ENCODE measurements at places on chromosomes 12 and 14.

- no peak for DNase-seq
These were observed 1788.7 kb upstream of the FLRT2 start for GRCh38 chr14:83741269-83741668.

DNA sequence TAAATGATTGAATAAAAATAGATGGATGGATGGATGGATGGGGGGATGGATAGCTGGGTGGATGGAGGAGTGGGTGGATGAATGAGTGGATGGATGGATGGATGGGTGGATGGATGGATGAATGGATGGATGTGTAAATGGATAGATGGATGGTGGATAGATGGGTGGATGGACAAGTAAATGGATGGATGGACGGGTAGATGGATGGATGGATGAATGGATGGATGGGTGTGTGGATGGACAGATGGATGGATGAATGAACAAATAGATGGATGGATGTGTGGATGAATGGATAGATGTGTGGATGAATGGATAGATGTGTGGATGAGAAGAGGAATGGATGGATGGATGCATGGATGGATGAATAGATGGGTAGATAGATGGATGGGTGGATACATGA is 490.8 kb downstream of the VRK1 start:
- DNase-seq: no peak

- DNase-seq: no peak
These were observed 8.5 kb downstream of the VASH1 start for GRCh38 chr14:76769636-76770292.

GRCh38 chr14:40870252-40870651 is 736.4 kb upstream of the LRFN5 start:
- no peak for DNase-seq

DNA sequence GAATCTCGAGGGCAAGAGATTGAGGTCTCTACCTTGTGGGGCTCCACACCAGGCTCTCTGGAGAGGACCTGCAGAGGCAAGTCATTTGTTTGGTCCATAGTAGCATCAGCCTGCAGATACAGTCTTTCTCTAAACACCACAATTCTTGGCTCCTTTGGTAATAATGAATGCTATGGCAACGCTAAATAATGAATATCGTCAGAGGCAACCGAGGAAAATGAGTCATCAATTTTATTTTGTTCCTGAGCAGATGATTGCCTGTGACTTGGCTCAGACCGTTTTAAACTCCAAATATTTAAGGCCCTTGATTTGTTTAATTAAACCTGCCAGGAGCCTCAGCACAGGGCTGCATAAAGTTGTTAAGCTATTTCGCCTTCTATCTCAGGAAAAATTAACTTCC is 924.1 kb upstream of the TMEM132C start:
- no peak for DNase-seq

DNA sequence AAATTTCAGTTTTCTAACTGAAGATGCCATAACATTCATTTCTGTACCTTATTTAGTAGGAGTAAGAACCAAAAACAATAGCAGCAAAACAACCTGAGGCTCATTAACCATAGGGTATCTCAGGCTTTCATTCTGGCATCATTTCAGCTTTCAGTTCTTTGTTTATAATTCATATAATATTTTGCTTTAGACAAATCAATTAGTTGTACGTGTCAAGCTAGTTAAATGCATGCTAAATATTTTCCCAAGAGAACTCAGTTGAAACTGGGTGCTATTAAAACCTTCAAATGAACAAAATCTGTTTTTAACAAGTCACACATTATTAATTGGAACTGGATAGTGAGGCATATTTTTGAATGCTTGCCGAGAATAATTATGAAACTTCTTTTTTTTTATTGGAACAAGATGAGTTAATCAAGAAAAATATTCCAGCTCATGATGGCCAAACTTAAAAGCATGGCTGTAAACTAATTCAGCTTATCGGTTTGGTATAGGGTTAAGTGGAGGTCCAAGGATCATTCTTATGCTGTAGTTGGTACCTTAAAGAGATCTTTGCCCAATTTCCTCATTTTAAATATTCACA is 442.7 kb downstream of the BTG1 start:
- no peak for DNase-seq

GRCh38 chr12:119479121-119479561 is 114.4 kb upstream of the TMEM233 start:
- DNase-seq: no peak

DNA sequence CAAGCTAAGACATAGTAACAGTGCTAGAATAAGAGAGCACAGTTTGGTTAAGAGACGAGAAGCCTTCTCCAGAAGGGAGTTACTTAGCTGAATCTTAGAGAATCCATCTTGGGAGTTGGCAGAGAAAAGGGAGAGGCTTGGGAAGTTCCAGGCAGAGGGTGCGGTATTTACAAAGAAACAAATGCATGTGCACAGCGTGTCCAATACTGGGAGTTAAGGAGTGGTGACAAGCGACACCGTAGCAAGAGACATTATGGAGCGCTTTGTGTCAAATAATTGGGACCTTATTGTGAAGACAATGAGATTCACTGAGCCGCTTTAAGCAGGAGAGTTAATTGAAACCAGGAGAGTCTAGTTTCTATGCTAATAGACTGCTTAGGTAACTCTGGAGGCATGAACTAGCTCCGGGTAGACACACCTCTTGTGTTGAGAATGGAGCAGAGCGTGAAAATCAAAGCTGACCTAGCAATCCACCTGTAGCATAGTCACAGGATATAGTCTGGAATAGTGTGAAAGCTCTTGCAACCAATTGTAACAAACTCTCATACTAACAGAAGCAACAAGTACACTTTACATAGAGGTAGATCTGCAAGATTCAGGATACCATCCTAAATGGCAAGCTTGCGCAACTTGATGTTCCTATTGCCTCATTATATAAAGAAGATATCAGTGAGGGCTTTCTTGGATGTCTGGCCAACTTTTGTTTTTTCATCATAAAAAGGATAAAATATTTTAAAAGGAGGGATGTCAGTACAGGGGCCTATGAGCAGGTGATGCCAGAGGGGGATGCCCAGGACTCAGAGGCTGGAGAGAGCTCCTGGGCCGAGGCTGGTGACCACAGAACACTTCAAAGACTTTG is 5.3 kb downstream of the ALDH1L2 start:
- DNase-seq: no peak

GRCh38 chr12:7498809-7499208 is 4.8 kb downstream of the CD163 start:
- no peak for DNase-seq

DNA sequence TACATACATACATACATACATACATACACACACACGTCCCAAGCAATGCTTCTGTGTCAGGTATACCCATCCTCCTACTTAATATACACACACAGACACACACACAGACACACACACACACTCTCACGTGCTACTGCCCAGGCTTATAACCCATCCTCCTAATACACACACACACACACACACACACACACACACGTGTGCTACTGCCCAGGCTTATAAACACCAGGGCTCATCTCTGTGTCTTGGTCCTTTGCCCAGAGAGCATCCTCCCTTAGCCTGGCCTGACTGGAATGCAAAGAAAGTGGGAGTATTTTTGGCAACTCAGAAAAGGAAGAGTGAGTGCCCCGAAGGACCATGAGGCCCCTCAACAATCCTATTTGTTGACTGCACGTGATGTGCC is 129.0 kb downstream of the RBM19 start:
- DNase-seq: no peak

GRCh38 chr14:21098892-21099595 is 589 bp upstream of the ZNF219 start:
- DNase-seq: no peak

GRCh38 chr12:63206909-63207308 is 55.9 kb upstream of the AVPR1A start:
- no peak for DNase-seq

- DNase-seq: no peak
These were observed 57.0 kb downstream of the MON2 start for GRCh38 chr12:62523619-62524018.

DNA sequence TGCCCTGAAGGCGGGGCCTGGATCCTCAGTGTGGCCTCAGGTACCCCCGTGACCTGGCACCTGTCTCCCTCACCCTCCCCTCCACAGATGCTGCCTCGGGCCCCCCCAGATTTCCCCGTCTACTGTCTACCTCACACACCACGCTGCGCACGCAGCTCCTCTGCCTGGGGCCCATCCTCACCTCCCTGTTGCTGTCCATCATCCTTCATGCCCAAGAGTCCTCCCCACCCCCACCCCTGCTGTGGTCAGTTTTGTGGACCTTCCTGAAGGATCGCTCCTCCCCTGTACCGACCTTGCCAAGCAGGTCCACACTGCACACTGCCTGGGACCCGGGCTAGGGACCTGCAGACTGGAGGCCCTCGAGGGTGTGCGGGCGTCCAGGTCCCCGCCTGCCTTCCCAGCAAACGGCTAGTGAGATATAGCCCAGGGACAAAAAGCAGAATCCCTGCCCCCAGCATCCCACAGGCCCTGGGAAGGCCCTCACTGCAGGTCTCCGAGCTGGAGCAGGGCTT is 197.4 kb upstream of the DIO3 start:
- no peak for DNase-seq

DNA sequence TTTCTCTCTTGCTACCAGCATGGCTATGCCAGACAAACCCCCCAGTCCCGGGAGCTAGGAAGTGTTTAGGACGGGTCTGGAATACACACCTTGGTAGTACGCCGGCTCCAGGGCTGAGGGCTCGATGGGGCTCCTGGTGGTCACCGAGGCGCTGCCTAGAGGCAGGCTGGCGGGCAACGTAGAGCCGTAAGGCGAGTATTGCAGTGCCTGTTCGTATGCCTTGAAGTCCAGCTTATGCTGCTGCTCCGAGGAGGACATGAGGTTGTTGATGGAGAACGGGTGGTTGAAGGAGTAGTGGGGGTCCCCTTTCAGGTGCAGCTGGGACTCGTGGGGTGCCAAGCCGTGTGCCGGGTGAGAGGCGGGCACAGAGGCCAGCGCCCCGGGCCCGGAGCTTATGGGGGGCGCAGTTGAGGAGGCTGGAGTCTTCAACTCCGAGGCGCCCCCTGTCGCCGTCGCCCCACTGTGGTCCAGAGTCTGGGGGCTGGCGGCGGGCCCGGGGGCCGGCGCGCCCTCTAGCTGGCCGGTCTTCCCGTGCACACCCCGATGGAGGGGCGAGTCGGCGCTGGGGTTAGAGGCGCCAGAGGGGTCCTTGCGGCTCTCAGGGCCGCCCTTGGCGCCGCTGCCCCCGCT is 3.6 kb downstream of the FOXA1 start:
- DNase-seq: no peak

DNA sequence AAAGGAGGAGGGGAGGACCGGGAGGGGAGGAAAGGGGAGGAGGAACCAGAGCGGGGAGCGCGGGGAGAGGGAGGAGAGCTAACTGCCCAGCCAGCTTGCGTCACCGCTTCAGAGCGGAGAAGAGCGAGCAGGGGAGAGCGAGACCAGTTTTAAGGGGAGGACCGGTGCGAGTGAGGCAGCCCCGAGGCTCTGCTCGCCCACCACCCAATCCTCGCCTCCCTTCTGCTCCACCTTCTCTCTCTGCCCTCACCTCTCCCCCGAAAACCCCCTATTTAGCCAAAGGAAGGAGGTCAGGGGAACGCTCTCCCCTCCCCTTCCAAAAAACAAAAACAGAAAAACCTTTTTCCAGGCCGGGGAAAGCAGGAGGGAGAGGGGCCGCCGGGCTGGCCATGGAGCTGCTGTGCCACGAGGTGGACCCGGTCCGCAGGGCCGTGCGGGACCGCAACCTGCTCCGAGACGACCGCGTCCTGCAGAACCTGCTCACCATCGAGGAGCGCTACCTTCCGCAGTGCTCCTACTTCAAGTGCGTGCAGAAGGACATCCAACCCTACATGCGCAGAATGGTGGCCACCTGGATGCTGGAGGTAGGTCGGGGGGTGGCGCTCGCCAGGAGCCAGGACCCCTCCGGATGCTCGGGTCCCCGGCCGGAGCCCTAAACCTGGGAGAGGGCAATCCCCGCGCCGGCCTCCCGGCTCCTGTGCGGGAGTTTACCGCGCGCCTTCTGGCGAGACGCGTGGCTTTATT is at the start of gene CCND2:
Gene CCND2, plus strand, starts transcription at position 111 of the 744 bp plus-strand sequence. Its CDS starts 279 bp downstream, at position 390.
- peak; percentile 75 for DNase-seq

DNA sequence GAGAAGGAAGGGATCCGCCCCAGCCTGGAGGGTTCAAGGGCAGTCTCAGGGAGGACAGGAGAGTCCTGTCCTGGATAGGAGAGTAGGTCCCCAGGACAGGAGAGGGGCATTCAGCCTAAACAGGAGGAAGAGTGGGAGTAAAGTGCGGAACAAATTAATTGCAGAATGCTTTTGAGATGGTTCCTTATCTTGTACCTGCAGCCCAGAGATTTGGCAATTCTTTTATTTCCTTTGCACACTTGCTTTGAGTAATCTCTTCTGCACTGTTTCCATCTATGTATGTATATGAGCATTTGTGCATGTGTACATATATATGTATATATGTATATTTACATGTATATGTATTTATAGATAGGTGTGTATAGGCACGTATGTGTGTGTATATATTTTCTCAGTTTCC is 22.7 kb downstream of the PLEK2 start:
- DNase-seq: no peak

DNA sequence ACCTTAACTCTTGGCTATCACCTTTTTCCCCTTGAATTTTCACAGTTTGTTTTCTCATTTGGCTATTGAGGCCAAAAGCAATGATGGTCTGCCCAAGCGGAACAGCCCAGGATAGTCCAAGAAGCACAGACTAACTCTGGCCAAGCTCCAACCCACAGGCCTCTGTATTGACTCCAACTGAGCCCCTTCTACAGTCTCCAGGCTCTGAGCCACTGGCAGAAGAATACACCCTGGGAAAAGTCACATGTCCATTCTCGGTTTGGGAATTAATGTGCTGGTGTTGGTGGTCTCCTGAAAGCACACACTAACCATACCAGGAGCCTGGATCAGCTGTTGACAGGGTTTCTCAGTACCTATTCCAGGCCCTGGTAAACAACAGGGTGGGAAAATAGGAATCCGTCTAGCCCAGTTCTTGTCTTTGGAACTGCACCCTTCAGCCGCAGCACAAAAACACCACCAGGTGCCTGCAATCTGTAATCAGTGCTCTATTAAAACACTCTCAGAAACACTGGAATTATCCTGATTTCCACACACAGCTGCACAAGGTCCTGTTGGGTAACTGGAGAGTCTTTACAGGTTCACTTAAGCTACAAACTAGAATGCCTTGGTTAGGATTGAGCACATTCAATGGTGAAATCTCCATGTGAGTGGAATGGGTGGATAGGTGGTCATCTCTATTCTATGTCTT is 63.6 kb downstream of the STXBP6 start:
- DNase-seq: no peak

DNA sequence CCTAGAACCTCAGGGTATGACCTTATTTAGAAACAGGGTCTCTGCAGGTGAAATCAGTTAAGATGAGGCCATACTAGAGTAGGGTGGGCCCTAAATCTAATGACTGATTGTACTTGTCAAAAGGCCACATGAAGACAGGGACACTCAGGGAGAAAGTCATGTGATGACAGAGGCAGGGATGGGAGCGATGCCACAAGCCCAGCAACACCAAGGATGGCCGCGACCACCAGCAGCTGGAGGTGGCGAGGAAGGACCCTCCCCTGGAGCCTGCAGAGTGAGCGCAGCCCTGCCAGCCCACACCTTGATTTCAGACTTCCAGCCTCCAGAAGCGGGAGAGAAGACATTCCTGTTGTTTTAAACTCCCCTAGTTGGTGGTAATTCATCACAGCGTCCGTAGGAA is 199.9 kb downstream of the PHETA1 start:
- DNase-seq: no peak
